ENCODE measurements at places on chromosomes 3 and 15. TPM values are rescaled to one million over a fixed set of nuclear protein-coding genes. Genes with fewer than 3 reads are reported as not detected.

DNA sequence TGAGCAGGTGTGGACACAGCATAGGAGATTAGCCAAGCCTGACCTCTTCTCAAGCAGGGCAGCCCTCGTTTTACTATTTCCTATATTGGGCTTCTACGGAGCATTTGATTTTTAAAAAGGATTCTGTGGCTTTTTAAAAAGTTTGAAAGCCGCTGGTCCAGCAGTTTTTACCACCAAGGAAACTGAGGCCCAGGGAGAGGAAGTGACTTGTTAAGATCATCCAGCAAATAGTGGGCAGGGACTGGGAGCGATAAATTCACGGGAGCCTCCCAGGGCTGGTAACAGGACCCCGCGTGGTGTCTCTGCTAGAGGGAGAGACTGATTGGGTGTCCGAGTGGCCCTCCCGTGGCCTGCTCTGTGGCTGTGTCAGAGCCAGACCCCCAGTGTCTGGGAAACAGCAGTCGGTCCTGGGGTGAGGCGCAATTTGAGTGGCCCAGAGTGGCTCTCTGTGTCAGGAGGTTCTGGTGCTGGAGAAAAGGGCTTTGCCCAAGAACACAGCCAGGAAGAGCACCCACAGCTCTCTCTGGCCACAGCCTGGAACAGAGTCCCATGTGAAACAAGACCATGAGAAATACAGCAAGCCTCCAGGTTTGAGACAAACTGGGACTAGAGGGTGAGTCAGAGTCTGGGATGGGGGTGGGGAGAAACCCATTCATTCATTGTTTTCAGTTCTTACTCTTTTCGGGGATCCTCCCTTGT is 4.2 kb downstream of the FURIN start:
- H3K4me3 ChIP-seq = peak overlapping the region; percentile 66
- no peaks in the 10 kb centered on the region for H3K27me3 ChIP-seq
- peaks cover 15% of the 10 kb centered on the region for H3K36me3 ChIP-seq
- H3K27ac ChIP-seq = peak overlapping the region; percentile 39
- no peak for DNase-seq

- DNase-seq = no peak
- no peaks in the 10 kb centered on the region for H3K4me1 ChIP-seq
- no peak overlapping the region for H3K27ac ChIP-seq
- H3K27me3 ChIP-seq = no peaks in the 10 kb centered on the region
- no peak overlapping the region for H3K4me3 ChIP-seq
Measured at GRCh38 chr3:60585918-60586317, 665.3 kb downstream of the FHIT start.

- no peak overlapping the region for H3K4me3 ChIP-seq
- no peak for DNase-seq
- H3K36me3 ChIP-seq = no peaks in the 10 kb centered on the region
- H3K27me3 ChIP-seq = no peaks in the 10 kb centered on the region
- no peak overlapping the region for H3K27ac ChIP-seq
Measured at GRCh38 chr3:10772271-10773161, 43.5 kb upstream of the SLC6A11 start.

NTRK3 gene
- total RNA-seq = not detected

DNA sequence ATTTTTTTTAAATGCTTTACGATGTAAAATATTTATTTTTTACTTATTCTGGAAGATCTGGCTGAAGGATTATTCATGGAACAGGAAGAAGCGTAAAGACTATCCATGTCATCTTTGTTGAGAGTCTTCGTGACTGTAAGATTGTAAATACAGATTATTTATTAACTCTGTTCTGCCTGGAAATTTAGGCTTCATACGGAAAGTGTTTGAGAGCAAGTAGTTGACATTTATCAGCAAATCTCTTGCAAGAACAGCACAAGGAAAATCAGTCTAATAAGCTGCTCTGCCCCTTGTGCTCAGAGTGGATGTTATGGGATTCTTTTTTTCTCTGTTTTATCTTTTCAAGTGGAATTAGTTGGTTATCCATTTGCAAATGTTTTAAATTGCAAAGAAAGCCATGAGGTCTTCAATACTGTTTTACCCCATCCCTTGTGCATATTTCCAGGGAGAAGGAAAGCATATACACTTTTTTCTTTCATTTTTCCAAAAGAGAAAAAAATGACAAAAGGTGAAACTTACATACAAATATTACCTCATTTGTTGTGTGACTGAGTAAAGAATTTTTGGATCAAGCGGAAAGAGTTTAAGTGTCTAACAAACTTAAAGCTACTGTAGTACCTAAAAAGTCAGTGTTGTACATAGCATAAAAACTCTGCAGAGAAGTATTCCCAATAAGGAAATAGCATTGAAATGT is 15.6 kb downstream of the THBS1 start:
- H3K36me3 ChIP-seq = no peaks in the 10 kb centered on the region
- no peak overlapping the region for H3K4me3 ChIP-seq
- no peak for DNase-seq
- H3K27ac ChIP-seq = no peak overlapping the region
- H3K4me1 ChIP-seq = no peaks in the 10 kb centered on the region

DNA sequence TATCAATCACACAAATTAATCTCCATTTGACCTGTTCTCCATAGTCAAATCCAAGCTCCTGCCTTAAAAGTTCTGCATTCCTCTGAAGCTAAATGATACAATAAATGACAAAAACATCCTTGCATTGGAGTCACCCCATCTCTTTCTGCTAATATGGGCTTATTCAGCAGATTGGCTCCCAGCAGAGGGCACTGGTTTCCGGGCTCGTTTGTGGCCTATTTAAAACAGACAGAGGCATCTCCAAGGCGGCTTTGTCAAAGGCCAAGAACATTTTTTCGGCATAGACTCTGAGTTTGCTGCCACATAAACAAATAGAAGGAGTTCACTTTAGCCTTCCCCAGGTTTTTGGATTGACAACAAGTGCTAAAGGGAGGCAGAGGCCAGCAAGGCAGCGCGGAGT is 204.4 kb upstream of the RASGRP1 start:
- no peaks in the 10 kb centered on the region for H3K36me3 ChIP-seq
- H3K4me1 ChIP-seq = no peaks in the 10 kb centered on the region
- no peaks in the 10 kb centered on the region for H3K27me3 ChIP-seq
- no peak for DNase-seq

DNA sequence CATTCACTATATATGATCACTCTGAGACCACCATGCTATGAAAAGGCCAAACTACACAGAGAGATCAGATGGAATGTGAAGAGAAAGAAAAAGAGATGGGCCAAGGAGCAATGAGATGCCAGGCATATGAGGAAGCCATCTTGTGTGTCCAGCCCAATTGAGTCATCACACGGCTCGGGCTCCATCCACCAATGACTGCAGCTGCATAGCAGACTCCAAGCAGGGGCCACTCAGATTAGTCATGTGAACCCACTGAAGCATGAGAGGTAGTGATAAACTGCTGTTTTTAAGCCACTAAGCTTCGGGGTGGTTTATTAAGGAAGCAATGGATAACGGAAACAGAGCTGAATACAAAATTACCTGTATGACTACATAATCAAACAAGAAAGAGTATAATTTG is 185.9 kb downstream of the SUCLG2 start:
- H3K36me3 ChIP-seq = peaks cover 9% of the 10 kb centered on the region
- no peaks in the 10 kb centered on the region for H3K27me3 ChIP-seq
- no peak overlapping the region for H3K4me3 ChIP-seq
- no peak for DNase-seq
- no peak overlapping the region for H3K27ac ChIP-seq
- H3K4me1 ChIP-seq = no peaks in the 10 kb centered on the region

GRCh38 chr3:57158325-57158724 is 6.8 kb downstream of the IL17RD start:
- H3K36me3 ChIP-seq = no peaks in the 10 kb centered on the region
- no peak overlapping the region for H3K4me3 ChIP-seq
- H3K27me3 ChIP-seq = peaks cover 23% of the 10 kb centered on the region

DNA sequence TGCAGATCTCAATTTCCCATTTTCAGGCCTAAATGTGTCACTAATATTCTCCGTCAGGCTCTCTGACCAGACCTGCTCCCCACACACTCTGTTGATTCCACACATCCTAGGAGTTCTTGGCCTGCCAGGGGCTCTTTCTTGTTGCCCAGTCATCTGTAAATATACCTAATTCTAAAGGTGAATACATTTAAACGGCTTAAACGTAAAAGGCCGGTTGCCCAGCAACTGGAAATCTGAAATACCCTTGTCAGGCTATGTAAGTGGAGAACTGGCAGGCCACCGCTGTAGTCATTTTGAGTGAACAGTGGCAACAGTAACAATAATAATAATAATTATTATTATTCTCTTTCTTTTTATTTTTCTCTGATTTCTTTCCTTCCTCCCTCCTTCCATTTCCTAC is 302.7 kb downstream of the AGBL1 start:
- H3K27me3 ChIP-seq = no peaks in the 10 kb centered on the region
- DNase-seq = no peak
- H3K4me1 ChIP-seq = no peaks in the 10 kb centered on the region
- H3K27ac ChIP-seq = no peak overlapping the region

GRCh38 chr3:129614435-129614834 is 8.0 kb upstream of the PLXND1 start:
- H3K4me1 ChIP-seq = peaks cover 20% of the 10 kb centered on the region
- no peak overlapping the region for H3K27ac ChIP-seq
- no peak overlapping the region for H3K4me3 ChIP-seq
- DNase-seq = no peak

TJP1 gene
- total RNA-seq = not detected

GRCh38 chr3:36434687-36435426 is 54.6 kb downstream of the STAC start:
- no peak overlapping the region for H3K27ac ChIP-seq
- no peaks in the 10 kb centered on the region for H3K27me3 ChIP-seq
- H3K4me1 ChIP-seq = no peaks in the 10 kb centered on the region
- no peaks in the 10 kb centered on the region for H3K36me3 ChIP-seq
- no peak for DNase-seq

- no peak for DNase-seq
- H3K27ac ChIP-seq = peak overlapping the region; percentile 55
- H3K4me1 ChIP-seq = peaks cover 13% of the 10 kb centered on the region
- no peak overlapping the region for H3K4me3 ChIP-seq
- H3K36me3 ChIP-seq = no peaks in the 10 kb centered on the region
Measured at GRCh38 chr3:100209948-100210771, 50.6 kb upstream of the TBC1D23 start.

DNA sequence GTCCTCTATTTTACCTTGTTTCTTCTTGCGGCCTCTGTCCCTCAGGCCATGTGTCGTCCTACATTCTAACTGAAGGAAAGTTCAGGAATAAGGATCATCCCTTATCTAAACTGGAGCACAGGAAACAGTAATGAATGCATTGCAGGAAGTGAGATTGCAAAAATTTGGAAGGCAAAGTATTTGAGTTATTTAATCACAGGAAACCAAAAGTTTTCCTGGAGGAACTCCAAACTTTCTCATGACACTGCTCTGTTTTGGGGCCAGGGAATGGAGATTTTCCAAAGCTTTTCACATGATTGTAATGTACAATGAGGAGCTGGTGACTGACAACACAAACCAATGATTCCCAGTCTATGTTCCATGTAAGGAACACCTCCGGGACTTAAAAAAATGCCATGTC is 57.8 kb upstream of the PLSCR4 start:
- no peak overlapping the region for H3K4me3 ChIP-seq
- H3K36me3 ChIP-seq = no peaks in the 10 kb centered on the region
- DNase-seq = no peak
- no peak overlapping the region for H3K27ac ChIP-seq
- H3K27me3 ChIP-seq = no peaks in the 10 kb centered on the region

DNA sequence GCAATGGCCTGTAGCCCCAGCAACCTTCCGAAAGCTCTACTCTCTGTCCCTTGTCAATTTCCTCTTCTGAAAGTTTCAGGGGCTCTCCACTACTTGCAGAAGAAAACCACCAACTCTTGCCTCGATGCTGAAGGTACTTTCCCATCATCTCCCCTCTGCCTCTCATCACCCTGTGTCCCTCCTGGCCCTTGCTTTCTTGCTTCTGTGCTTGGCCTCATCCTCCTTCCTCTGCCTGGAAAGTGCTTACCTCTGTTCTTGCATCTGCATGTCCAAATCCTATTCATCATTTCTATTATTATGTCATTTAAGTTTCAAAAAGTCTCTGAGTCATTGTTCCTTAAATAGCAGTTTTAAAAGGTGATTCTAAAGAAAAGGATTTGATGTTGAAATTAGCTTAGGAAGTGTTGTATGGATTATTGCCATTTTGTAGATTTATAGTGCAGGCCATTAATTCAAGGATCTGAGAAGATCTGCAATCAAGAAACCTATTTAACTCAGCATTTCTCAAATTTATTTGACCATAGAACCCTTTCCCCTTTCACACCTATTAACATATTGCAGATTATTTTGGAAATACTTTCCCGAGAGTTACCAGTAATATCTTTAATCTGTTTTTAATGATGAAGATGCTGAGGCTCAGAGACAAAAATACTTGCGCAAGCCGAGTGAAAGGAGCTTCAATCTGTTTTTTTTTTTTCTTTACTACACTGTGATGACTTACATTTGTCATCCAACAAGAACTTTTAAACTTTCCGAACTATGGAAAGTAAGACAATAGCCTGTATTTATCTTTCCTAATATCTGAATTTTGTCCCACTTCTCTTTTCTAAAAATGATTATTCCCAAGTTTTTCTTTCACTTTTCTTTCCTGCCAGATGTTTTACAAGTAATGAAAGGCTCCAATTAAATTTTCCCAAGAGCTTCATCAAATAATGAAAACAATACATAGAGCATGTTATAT is 22.3 kb upstream of the CFAP161 start:
- no peaks in the 10 kb centered on the region for H3K4me1 ChIP-seq
- H3K27ac ChIP-seq = no peak overlapping the region
- H3K27me3 ChIP-seq = peaks cover 3% of the 10 kb centered on the region
- H3K36me3 ChIP-seq = no peaks in the 10 kb centered on the region
- DNase-seq = no peak

HDC gene
- 4.3 TPM for total RNA-seq

DNA sequence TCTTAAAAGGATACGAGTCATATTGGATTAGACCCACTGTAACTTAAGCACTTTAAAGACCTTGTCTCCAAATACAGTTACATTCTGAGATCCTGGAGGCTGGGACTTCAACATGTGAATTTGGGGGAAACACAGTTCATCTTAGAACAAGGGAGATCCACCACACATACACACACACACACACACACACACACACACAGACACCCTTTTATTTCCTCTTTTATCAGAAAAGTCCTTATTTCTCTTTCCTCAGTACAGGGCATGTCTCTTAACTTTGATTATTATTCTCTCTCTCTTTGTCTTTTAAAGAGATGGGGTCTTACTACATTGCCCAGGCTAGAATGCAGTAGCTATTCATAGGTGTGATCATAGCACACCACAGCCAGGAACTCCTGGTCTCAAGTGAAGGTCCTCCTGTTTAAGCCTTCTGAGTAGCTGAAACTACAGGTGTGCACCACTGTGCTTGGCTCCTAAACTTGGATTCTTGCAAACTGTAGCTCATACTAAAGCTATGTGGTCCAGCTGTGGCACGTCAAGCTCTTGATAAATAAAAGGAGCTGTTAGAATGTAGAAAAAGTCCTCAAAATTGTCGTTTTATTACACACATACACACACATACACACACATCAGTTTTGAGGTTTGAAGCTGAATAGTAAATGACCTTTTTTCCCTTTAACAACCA is 7.4 kb downstream of the GOLM2 start:
- peaks cover 2% of the 10 kb centered on the region for H3K4me1 ChIP-seq
- H3K27me3 ChIP-seq = no peaks in the 10 kb centered on the region
- DNase-seq = no peak
